ENCODE measurements at places on chromosomes 5 and 9.

- no peak for DNase-seq
Observed at GRCh38 chr5:181114844-181115778, 15.9 kb downstream of the OR2V1 start.

DNA sequence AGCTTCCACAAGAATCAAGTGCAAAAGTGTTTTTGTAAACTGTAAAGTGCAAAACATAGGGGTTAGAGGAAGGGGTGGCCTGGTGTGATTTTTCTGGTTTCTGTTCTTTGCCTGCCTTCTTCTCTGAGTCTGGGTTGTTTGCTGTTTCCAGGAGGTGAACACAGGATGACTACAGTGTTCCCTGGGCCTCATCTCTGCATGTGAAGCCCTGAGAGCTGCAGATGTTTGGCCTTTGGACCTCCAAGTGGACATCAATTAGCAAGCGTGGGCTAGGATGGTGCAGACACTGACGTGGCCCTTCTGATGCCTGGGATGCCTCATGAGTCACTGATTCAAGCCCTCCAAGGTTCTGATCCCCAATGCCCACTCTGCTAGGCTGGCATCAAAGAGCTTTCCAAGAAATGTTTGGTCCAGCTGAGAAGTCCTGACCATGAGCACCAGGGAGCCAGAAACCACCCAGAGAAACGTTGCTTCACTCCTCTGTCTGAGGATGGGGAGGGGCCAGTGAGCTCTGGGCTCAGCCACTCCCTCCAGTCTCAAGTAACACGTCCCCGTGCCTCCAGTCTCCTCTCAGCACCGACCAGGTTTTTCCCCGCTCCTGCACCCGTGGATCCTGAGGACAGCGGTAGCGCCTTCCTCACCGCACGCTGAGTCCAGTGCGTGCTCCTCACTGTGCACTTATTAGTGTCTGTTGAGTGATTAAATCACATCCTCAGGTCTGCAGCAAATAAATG lies 7.6 kb downstream of the IL9 start:
- no peak for DNase-seq

- DNase-seq = no peak
Observed at GRCh38 chr5:164296603-164297080, 791.2 kb downstream of the MAT2B start.

DNA sequence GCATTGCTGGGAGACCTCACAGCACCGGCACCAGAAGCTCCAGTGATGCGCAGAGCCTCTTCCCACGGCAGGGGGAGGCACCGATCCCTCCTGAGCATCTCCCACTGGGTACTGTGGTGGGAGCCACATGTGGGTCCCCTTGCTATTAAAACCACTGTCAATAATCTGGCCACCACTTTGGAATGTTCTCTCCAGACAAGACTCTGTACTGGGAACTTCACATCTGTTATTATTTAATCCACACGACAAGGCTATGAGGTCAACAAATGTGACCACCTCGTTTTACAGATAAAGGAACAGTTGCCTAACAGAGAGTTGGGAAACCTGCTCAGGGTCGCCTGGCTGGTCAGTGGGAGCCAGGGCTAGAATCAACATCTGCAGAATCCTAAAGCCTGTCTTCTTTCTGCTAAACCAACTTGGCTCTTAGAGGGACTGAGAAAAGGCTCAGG lies 72.7 kb downstream of the EPB41L4B start:
- no peak for DNase-seq

- no peak for DNase-seq
Observed at GRCh38 chr9:105681313-105681712, 13.0 kb upstream of the TMEM38B start.

GRCh38 chr5:93583768-93584595 lies 960 bp downstream of the NR2F1 start:
- DNase-seq = no peak

DNA sequence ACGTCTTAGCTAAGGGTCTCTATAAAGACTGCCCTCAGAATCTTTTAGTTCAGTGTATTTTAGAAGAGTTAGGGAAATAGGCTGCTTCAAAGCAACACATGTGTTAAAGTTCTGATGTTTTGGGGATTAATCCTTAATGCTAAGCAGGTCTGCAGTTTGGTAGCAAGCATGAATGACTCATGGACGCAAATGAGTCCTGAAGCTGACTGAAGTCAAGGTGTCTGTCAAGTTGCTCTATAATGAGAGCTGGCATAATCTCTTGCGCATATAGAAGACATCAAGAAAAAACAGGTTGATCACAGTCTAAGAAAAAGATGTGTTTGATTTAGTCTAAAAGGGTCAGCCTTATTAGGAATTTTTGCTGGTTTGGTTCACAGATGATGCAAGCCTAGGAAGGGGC lies 630.1 kb downstream of the CDH12 start:
- no peak for DNase-seq

DNA sequence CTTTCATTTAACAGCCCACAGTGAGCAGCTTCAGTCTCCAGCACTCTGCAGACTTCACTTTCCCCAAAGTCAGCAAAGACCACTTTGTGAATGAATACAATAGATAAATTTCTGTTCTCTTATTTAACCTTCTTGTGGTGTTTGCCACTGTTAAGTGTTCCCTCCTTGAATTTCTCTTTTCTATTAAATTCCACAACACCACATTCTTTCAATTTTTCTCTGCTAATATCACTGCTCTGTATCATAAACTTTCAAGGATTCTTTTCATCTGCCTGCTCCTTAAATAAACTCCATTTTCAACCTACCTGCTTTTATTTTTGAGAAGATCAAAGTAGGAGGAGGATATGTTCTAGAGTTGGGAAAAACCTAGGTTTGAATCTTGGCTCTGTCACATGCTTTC lies 739.5 kb upstream of the GRAMD2B start:
- DNase-seq = no peak

DNA sequence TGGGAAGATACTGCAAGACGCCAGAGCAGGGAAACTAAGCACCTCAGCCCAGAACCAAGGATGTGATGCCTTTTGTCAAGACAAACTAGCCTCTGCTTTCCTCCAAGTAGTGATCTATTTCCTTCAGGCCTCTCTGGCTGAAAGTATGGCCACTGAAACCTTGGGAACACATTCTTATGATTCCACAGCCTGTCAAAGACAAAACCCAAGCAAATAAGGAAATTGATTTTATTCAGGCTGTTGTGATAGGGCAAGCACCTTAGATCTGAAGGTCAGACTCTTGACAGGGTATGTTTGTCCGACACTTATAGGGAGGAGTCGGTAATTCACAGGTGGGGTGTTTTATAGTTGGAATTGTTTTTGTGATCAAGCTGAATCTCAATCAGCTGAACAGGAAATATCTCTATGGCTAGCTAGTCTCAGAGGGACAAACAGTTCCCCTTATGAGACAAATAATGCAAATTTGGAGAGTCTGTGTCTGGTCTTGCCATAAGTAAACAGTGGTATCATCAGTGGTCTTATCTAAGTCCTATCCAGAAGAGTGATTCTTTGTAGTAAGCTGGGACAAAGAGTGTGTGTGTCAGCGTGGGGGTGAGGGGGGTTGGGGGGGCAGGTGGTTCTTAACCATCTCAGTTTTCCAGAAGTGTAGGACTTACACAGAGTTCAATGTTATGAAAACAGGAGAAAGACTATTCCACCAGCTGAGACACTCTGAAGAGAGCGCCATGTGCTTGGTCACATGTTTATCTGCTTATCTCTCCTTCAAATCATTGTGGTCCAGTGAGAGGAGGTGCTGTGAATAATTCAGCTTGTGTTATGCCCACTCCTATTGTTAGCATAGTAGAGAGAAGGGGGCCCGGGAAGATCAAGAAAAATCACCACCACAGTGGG lies 6.7 kb upstream of the ZCCHC10 start:
- DNase-seq = no peak

DNA sequence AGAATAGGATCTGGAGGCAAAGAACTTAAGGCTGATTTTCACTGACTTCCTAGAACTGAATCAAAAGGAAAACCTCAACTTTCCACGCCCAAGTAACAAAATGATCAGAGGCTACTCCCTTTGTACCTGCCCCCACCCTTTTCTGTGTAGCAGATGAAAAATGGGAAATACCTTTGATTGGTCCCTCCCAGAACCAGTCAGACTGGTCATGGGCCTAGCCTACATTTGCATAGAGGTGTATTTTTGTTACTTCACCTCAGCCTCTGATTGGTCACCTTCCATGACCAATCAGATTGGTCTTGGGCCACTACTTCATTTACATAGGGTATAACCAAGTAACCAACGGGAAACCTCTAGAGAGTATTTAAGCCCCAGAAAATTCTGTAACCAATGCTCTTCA lies 1553.5 kb upstream of the C9orf72 start:
- DNase-seq = no peak

- DNase-seq = no peak
Observed at GRCh38 chr5:173864126-173865050, 23.8 kb upstream of the CPEB4 start.

GRCh38 chr9:134187110-134187531 lies 22.8 kb upstream of the RNU6ATAC start:
- DNase-seq = no peak

GRCh38 chr5:146540414-146540813 lies 24.4 kb upstream of the GPR151 start:
- no peak for DNase-seq

DNA sequence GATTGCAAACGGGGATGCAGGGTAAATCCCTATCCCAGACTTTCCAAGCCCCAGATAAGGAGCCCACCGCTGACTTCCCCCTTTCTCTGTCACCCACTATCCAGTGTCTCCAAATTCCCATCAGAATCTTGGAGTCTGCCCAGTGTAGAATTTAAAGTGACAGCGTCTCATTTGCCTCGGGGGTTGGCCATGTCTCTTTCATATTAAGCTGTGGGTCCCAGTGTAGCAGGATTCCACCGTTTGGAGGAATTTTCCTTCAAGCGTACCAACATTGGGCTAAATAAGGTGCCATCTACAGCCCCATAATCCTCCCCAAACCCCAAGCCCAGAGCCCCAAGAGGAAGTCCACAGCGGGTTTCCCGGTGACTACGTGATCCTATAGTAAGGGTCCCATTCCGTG lies 1.1 kb downstream of the BRINP1 start:
- no peak for DNase-seq

- no peak for DNase-seq
Observed at GRCh38 chr5:93073547-93073946, 507.5 kb downstream of the NR2F1-AS1 start.

- no peak for DNase-seq
Observed at GRCh38 chr5:82351754-82352145, 73.6 kb upstream of the RPS23 start.

GRCh38 chr9:32382565-32383320 lies 1.7 kb upstream of the ACO1 start:
- no peak for DNase-seq

GRCh38 chr9:121927636-121928035 lies 165.5 kb downstream of the TTLL11 start:
- no peak for DNase-seq

- DNase-seq = no peak
Observed at GRCh38 chr5:104937598-104937997, 1375.0 kb upstream of the NUDT12 start.

- no peak for DNase-seq
Observed at GRCh38 chr9:18129809-18130334, 344.1 kb upstream of the ADAMTSL1 start.

DNA sequence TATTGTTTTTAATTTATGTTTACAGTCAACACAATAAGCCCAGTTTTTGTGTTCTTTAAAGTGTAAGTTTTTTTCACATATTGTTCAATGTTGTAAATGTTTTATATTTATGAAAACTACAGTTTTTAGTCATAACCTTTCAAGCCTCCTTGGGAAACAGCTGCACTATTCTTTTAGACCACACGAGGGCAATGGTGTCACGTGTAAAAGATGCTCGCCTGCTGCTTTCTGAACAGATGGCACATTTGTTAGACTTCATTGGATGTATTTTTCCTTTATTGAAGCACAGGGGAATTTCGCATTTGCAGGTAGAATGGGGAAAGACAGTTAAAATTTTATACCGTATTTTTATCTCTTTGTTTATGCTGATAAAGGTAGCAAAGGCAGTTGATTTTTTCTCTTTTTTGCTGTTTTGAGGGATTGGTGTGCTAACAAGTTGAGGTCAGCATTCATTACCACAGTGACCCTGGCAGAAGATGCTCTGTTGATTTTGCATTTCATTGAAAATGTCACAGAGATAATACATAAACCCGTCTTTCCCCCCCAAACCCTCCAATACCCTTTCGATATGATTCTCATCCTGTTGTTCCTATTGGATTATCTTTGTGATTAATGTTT lies 59.0 kb downstream of the MAT2B start:
- peak; percentile 28 for DNase-seq

- no peak for DNase-seq
Observed at GRCh38 chr9:8633784-8634183, 834.2 kb upstream of the DMAC1 start.

GRCh38 chr5:168301593-168302390 lies 10.3 kb downstream of the WWC1 start:
- no peak for DNase-seq

DNA sequence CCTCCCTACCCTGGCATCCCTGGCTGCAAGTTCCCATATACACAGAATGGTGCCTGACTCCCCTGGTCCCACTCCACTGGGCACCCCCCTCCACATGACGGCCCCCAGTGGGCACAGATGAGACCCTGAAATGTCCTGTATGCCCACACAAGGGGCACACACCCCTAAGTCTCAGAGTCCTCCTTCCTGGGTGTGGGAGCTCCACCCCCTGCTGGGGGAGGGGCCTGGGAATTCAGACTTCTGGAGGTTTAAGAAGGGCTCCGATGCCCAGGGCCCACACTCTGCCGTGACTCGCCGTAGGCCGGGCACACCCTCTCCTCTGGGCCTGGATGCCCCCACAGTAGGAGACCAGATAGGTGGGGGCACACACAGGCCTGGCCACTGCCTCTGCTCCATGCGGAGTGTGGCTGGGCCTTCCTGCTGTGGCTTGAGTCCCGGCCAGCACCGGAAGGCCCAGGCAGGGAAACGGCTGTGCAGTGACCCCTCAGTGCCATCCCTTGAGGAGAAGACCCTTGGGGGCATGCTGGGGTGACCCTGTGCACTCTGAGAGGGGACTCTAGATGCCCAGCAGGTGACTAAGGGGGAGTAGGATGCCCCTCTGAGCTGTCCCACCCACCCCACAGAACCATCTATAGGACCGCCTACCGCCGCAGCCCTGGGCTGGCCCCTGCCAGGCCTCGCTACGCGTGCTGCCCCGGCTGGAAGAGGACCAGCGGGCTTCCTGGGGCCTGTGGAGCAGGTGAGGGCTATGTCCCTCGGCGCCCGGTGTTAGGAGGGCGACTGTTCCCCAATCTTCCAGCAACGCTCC lies 6.5 kb downstream of the EGFL7 start:
- no peak for DNase-seq

DNA sequence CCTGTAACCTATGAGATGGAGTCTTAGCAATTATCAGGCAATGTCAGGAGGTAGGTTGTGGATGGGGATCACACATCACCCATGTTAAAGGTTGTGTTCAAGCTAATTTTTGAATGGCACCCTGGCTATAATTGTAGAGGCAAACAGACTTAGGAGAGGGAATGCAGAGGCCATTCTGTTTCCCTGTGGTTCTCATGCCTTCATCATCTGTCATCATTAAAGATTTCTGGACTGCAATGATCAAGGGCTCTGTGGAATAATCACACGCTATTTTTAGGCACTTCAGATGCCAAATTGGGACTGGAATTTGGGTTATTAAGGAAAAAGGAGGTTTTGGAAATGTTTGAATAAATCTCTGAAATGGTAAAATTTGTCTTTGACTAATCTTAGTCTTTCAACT lies 1065.4 kb downstream of the TAF11L14 start:
- no peak for DNase-seq
